ENCODE measurements at places on chromosomes 12 and 14. TPM values are rescaled to one million over a fixed set of nuclear protein-coding genes. Genes with fewer than 3 reads are reported as not detected.
A peak's percentile ranks its signal among the peaks of the same experiment; 100 is the strongest.

The FZD10 gene
- not detected for total RNA-seq

The FAIM2 gene
- not detected for total RNA-seq

The EMP1 gene
- 158 TPM for total RNA-seq

The C1S gene
- total RNA-seq, result 2.1 TPM

The AQP5 gene
- not detected for total RNA-seq

DNA sequence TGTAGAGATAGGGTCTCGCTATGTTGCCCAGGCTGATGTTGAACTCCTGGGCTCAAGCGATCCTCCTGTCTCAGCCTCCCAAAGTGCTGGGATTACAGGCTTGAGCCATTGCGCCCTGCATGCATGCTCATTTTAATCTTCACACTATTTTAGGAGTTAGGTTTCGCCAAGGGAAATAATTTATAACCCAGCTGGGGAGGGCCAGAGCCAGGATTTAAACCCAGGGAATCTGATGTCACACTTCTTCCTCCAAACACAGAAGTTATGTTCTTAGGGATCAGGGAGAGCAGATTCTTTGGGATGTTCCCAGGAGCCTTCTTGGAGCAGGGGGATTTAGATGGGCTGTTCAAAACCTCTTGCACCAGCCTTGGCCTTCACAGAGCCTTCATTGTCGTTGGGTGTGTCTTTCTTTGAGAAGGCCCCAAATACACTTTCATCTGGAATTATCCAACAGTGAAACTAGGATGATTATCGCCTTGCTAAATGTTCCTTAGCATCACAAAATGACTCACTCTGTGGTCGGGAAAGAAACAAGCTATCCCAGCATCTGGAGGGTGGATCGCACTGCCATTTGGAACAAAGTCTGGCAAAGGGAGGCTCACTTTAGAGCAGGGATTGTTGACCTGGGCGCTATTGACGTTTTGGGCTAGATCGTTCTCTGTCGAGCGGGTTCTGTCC, 8.2 kb upstream of the PPP1CC start:
- no peak for DNase-seq

- no peak for DNase-seq
These were observed 5.4 kb downstream of the DLK1 start for GRCh38 chr14:100731846-100732765.

DNA sequence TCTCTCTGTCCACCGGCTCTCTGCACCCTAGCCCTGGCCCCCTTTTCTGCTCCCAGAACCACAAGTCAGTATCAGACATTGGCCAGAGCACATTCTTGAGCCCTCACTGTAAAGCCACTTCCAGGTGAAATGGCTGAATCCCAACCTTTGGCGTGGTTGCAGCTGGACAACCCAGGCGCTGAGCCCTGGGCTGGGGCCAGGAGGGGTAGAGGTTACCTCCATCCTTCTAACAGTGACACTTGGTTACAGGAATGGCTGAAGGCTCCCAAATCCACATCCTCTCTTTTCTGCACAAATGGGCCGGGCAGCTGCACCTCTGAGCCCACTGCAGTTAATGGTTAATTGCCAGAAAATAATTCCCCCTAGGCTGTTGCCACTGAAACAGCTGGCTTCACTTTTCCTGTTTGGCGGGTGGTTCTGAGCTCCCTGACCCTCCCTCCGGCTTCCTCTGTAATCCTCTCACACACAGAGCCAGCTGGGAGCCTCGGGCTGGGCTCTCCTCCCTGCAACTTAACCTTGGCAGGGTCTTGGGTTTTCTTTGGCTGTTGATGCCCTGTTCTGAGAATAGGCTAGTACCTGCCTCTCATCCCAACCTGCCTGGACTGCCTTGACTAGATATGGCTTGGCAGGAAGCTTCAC, 44.1 kb downstream of the TSPAN11 start:
- DNase-seq, result peak; percentile 71

DNA sequence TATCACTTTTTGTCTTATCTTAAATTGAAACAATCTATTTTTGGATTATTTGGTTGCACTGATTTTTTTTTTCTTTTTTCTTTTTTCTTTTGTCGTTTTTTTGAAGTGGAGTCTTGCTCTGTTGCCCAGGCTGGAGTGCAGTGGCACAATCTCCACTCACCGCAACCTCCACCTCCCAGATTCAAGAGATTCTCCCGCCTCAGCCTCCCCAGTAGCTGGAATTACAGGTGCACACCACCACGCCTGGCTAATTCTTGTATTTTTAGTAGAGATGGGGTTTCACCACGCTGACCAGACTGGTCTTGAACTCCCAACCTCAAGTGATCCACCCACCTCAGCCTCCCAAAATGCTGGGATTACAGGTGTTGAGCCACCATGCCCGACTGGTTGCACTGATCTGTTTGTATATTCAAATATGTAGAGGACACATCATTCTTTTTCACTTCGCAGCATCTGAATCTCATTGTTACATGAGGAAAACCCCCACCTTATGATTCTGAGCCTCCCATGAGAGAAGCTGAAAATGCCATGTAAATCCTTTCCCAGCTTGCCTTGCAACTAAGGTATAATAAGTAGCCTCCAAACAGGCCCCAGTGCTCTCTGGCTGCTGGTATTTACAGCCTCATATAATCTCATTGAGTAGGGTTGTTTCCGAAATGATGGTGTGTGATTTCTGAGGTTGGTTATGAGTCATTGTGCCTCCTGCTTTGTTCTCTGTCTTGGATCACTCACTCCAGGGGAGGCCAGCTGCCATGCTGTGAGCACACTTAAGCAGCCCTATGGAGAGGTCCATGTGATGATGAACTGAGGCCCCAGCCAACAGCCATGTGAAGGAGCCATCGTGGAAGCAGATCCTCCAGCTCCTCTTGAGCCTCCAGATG, 5.2 kb upstream of the HSP90B1 start:
- peak; percentile 77 for DNase-seq

DNA sequence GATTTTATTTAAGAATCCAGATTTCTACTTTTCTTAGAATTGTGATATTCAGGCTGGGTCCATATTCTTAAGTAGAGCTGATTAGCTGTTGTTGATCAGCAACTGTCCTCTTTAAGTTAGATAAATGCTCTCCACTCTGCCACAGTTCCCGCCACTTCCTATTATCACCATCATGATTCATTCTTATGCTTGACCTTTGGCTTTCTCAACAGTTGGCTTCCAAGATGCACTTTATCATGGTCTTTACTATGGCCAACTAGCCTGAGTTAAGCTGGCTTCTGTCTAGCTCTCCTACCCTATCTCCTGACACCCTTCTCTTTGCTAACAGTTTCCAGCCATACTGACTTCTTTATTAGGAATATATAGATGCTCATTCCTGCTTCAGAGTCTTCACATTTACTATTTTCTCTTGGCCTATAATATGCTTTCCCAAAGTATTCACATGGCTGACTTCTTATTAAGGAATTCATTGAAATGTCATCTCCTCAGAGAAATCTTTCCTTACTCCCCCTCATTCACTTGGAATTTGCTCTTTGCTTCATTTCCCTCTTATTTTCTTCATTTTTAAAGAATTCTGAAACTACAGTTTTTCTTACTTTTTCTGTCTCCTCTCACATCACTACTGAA, 149.0 kb upstream of the IGF1 start:
- DNase-seq, result no peak

- peak; percentile 29 for DNase-seq
These were observed 38.9 kb upstream of the FUT8 start for GRCh38 chr14:65373671-65374039.
